Fibroblast of lung (primary cell): ENCODE measurements at places on chromosomes 4 and X.

- peak overlapping the region; percentile 55 for H3K27ac ChIP-seq
- peaks cover 10% of the 10 kb centered on the region for H3K4me1 ChIP-seq
- H3K4me3 ChIP-seq, result no peak overlapping the region
- DNase-seq, result peak; percentile 96
- H3K27me3 ChIP-seq, result no peaks in the 10 kb centered on the region
- no peaks in the 10 kb centered on the region for H3K36me3 ChIP-seq
These were observed 37.9 kb downstream of the FAT1 start for GRCh38 chr4:186685767-186686183.

DNA sequence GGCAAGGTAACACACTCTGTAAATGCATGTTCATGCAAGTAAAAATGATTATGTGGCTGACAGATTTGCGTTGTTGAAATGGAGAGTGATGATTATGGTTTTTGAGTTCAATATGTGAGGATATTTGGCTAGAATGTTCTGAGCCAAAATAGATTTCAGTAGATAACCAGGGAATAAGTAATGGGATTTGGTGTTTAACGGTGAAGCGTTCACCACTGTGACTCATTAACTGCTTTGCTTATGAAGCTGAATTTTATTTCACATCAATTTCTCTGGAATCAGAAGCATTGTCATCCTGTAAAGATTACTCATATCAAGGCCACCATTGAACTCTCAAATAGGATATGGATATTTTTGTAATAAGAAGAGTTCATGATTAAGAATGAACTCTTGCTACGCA, 11.7 kb downstream of the AFP start:
- H3K4me3 ChIP-seq, result no peak overlapping the region
- H3K4me1 ChIP-seq, result peaks cover 5% of the 10 kb centered on the region
- peak; percentile 82 for DNase-seq
- H3K36me3 ChIP-seq, result no peaks in the 10 kb centered on the region
- H3K27ac ChIP-seq, result no peak overlapping the region

DNA sequence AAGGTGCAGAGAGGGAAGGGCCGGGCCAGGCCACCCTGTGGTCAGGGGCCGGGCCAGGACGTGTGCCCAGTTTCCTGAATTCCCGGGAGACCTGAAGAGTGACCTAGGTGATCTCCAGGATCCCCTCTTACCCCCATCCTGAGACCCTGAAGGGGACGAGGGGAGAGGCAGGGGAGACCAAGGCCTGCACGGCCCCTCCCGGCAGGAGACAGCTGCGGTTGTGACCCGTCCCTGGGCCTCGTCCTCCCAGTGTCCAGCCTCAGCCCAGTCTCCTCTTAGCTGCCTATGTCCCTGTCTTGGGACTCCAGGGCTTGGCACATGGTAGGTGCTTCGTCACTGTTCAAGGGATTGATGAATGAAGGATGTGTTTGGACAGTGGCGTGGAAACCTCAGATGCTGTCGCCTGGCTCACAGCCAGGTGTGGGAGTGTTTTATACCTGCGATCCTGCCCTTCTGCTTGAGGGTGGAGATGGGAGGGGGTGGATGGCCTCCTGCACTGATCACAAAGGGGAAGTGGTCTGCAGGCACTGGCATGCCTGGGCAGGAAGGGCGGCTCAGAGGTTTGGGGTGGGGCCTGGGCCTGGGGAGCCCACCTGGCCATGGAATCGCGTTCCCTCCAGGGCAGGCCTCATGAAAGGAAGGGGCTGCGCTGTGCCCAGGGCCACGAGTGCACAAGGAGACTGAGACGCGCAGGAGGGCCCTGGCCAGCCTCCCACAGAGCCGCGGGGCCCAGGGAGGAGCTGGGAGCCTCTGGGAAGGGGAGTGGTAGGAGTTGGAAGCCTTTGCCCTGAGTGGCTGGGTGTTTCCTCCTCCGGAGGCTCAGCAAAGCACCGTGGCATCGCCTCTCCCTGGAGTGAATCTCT, 6.9 kb downstream of the SH3TC1 start:
- no peaks in the 10 kb centered on the region for H3K36me3 ChIP-seq
- no peak overlapping the region for H3K4me3 ChIP-seq
- no peak for DNase-seq
- no peak overlapping the region for H3K27ac ChIP-seq
- H3K4me1 ChIP-seq, result peaks cover 4% of the 10 kb centered on the region

DNA sequence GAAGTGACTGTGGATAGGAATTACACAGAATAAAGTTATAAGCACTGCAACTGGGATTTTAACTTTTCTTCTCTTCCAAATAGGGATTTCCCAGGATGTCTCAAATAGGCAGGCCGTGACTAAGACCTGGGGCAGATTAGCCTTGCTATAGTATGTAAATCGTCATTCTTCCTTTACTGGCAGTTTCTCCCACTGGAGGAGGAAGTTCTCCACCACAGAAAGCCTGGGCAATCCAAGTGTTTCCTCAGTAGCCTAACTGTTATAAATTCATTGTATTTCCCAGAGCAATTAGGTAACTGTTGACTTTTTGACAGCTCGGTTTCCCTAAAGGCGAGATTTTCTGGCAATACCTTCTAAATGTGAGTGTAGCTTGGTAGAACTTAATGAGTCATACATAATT, at the start of gene TNIP3:
Gene TNIP3, minus strand, starts transcription at position 31 of the 400 bp plus-strand sequence. CDS start 196 bp downstream, outside the sequence.
- H3K27me3 ChIP-seq, result no peaks in the 10 kb centered on the region
- DNase-seq, result no peak
- no peaks in the 10 kb centered on the region for H3K36me3 ChIP-seq
- H3K4me3 ChIP-seq, result no peak within 1 kb of the TSS
- H3K27ac ChIP-seq, result no peak within 1 kb of the TSS
- H3K4me1 ChIP-seq, result no peaks in the 10 kb centered on the region

DNA sequence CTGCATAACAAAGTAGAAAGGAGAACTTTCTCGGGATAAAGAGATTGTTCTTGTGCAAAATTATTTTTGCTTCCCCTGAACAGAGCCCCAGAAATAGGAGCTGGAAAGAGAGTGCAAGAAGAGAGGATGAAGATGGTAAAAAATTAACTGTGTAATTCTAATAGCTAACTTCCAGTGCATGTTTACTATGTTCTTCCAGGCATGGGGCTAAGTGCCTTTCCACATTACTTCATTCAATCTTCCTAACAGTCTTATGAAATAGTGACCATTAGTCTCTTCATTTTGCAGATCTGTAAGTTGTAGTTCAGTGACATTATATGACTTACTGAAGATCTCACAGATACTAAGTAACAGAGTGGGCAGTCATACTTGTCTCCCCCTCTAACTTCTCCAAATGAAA, 61.1 kb upstream of the KLHL13 start:
- H3K4me3 ChIP-seq, result no peak overlapping the region
- no peaks in the 10 kb centered on the region for H3K27me3 ChIP-seq
- no peak overlapping the region for H3K27ac ChIP-seq
- no peak for DNase-seq
- H3K4me1 ChIP-seq, result no peaks in the 10 kb centered on the region

GRCh38 chr4:14924812-14925344, 77.4 kb upstream of the CPEB2 start:
- no peaks in the 10 kb centered on the region for H3K36me3 ChIP-seq
- H3K4me3 ChIP-seq, result no peak overlapping the region
- no peak overlapping the region for H3K27ac ChIP-seq

GRCh38 chr4:74567981-74568380, 123.0 kb downstream of the AREG start:
- no peak for DNase-seq
- H3K36me3 ChIP-seq, result no peaks in the 10 kb centered on the region
- H3K27ac ChIP-seq, result no peak overlapping the region
- no peak overlapping the region for H3K4me3 ChIP-seq
- no peaks in the 10 kb centered on the region for H3K27me3 ChIP-seq

DNA sequence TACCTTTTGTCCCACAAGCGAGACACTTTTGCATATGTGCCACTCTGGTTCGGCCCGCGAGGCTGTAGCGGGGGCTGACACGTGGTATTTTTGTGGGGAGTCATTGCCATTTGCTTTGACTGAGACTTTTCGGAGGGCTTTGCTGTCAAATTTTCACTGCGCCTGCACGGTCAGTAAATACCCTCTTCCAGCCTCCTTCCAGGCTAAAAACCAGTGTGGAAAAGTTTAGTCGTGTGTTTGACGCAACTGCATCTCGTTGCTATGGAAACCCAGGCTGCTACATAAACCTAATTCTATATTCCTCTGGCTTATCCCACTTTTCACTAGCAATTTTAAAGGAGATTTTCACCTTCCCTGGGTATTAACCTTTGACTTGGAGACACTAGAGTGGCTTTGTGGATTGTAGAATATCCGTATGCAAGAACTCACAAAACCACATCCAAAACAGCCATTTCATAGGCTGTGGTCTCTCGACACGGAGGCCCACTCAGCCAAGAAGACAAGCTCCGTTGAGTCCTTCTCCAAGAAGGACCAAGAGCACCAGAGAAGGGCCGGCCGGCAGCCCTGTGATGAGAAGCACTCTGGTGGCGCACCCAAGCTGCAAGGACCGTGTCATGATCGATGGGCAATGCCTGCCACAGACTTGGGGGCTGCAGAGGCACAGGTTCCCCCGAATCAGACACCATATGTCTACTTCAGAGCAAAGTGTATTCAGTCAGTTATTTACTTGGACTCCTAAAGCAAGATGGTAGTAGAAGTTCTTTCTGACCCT, 38.4 kb upstream of the ENPP6 start:
- no peak overlapping the region for H3K4me3 ChIP-seq
- no peak for DNase-seq
- H3K4me1 ChIP-seq, result no peaks in the 10 kb centered on the region
- no peaks in the 10 kb centered on the region for H3K27me3 ChIP-seq
- H3K27ac ChIP-seq, result no peak overlapping the region

GRCh38 chr4:139950568-139950967, 203.4 kb downstream of the MAML3 start:
- no peak overlapping the region for H3K27ac ChIP-seq
- no peaks in the 10 kb centered on the region for H3K27me3 ChIP-seq

- no peak overlapping the region for H3K4me3 ChIP-seq
- H3K36me3 ChIP-seq, result no peaks in the 10 kb centered on the region
- no peaks in the 10 kb centered on the region for H3K27me3 ChIP-seq
- no peak overlapping the region for H3K27ac ChIP-seq
- DNase-seq, result no peak
- H3K4me1 ChIP-seq, result no peaks in the 10 kb centered on the region
These were observed 57.5 kb upstream of the SCML1 start for GRCh38 chrX:17679820-17680219.

DNA sequence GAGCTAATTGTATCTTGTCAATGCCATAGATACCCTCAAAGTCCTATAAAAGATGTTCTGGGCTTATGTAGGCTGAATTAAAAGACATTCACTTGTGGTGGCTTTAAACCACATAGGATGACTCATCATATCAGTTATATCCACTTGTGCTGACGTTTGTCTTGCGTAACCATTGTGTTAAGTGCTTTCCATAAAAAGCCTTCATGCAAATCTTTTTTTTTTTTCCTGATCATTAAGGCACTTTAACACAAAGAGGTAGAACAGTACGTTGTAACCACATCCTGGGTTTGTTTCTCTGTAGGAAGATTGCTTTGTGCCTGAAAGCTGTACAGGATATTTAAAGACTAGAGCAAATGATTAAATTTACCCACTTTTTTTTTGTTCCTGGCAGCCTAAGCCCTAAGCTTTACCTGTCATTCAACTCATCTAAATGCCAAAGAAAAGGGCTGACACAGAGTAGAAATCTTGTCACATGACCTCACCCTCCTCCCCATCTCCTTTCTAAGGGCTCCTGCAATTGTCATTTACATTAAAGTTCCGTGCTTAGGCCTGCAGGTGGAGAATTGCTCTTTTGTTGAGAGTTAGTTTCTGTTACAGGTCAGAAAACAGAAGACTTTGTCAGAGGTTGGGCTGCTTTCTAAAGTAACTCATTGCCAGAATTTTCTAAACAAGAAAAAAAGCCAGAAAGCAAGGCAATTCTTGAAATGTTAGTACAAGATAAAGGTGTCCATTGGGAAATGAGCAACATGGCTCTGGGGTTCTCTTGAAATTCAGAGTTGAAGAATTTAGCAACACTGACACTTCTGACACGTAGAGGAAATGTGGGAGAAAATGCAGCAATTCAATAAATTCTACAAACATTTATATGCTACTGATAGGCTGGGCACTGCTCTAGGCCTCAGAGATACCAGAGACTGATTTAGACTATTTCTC, 555.6 kb downstream of the PPARGC1A start:
- H3K27me3 ChIP-seq, result no peaks in the 10 kb centered on the region
- H3K36me3 ChIP-seq, result no peaks in the 10 kb centered on the region
- H3K4me3 ChIP-seq, result no peak overlapping the region
- DNase-seq, result peak; percentile 99

DNA sequence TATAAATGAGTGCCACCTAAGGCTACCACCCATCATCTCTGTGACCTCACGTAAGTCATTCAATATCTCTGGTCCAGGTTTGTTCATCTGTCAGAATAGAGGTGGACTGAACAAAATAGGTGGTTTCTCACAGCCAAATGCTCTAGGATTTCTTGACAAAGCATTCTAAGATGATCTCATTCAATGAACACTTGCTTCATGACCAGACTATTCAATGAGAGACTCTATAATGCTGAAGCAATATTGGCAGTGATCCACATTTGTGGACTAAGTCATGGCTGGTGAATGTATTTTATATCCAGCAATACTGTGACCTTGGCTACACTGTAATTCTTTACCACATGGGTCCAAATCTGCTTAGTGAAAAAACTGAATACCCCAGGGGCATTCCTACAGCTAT, 37.9 kb downstream of the LDB2 start:
- H3K4me3 ChIP-seq, result no peak overlapping the region
- peak; percentile 94 for DNase-seq
- peak overlapping the region; percentile 34 for H3K27ac ChIP-seq
- H3K36me3 ChIP-seq, result no peaks in the 10 kb centered on the region

DNA sequence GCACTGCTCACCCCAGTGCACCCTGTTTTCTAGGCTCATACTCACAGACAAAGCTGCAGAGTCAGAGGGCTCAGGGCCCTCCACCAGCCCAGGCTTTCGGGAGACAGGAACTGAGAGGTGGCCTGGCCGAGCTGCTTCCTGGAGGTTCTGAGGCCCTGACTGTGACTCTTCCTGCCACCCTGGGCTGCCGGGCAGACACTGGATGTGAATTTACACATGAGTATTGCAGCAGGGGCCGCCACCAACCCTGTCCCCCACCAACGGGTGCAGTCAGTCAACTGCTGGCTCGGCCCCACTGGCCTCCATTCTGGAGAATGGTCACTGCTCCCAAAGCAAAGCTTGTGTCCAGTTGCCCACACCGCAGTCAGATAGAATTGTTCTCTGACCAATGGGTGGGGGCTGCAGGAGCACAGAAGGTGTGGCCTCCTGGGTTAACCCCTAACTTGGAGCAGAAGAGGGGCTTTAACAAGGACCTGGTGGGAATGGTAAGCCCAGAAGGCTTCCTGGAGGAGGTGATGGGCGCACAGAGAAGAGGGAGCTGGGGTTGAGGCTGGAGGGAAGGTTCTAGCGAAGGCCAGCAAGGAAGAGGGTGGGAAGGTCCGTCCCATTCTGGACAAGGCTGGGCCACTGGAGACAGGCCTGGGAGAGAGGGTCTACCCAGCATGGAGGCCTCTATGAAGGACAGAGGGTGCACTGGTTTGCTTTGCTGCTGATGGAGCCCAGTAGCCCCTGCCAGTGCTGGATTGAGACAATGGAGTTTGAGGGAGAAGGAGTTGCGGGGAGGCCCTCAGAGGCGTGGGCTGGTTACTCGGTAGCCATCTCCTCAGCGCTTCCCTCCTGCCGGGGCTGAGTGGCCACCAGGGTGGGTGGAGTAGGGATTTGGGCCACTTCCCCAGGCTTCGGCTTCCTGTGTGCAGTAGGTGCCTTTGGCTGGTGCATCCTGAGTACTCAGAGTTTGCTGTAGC, 135.3 kb downstream of the CPZ start:
- no peaks in the 10 kb centered on the region for H3K4me1 ChIP-seq
- no peak overlapping the region for H3K4me3 ChIP-seq
- H3K27ac ChIP-seq, result no peak overlapping the region
